ENCODE measurements at places on chromosomes 1 and 21.

GRCh38 chr1:236736761-236737160 lies 50.5 kb downstream of the ACTN2 start:
- DNase-seq, result no peak

DNA sequence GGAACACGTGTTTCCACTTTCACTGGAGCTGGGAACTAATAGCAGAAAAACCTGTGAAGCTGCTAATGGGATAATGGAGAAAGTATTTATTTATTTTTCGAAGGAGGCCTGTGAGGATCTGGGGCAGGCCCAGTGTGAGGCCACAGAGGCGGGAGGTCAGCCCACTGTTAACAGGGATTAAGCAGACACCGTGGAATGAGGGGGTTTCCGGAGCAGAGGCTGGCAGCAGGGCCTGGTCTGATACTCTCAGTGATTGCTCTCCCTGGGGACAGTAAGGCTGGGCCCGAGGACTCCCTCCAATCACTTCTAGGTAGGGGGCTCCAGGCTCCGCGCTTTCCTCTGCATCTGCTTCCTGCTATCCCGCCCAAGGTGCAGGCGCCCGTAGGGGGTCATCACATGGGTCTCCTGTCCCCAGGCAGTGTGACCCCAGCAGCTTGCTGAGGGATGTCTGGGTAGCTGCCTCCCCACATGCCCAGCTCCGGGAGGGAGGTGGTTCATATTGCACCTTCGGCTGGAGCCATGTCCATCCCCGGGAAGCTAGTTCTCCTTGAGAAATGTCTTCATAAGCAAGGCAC lies 28.8 kb upstream of the CDCA8 start:
- no peak for DNase-seq

GRCh38 chr1:178724376-178724727 lies 692 bp upstream of the RALGPS2 start:
- DNase-seq, result no peak

DNA sequence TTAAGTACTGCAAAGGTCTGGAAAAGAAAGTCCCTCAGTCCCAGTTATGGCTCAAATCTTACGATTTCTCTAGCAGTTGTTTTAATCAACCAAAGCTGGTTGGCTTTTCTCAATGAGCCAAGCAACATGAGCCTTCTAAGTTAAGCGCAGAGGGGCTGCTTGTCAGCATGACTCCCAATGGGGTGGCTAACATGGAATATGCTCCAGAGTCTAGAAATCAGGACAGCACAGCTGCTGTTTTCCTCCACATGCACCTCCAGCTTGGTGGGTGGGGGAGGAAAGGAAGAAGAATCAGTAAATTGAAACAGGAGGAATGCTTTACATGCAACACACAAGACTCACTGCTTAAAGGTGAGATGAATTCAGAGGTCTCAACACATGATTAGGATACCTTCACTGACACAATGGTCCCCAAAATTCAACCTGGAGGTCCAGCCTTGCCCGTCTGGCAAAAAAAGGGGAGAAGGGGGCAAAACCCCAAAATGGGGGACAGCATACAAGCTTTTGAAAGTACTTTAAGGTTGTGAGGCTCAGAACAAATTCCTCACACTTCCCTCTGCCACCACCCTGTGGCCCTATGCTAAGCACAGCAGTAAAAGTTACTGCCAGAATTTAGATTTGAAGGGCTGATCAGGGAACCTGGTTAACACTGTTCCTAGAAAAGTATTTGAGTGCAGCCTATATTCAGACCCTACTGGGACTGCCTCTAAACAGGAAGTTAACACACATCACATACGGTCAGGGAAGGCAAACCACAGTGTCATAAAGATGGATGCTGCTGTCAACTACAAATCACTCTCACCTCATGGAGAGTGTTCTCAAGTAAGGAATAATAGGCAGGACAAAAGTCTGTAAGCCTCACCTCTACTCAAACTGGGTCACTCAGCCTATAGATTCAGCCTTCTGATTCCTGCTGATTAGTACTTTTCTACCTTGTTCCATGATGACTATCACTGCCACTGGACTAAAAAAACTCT lies 2.6 kb downstream of the GATAD2B start:
- DNase-seq, result no peak

DNA sequence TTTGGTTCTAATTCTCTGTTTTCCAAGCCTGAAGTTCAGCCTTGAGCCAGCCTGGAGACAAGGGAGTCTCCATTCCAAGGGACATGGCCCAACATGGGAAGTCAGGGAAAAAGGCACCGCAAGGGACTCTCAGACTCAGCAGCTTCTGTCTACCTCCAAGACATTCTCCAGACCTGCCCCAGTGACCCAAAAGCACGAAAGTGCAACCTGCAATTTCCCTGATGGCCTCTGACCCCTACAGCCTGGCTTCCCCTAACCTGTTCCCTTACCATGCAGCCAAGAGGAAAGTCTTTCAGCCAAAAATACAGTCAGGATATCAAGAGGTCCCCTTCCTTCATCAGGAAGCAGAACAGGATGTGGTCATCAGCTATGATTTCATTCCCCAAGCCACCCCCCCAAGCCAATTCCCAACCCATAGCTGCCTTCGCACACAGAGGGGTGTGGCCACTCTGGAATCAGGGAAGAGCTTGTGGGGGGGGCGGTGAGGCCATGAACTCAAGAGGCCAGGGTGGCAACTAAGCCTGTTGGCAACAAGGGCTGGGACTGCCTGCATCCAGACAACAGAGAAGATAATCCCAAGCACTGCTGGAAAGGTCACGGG lies 59.2 kb downstream of the TIAM1 start:
- no peak for DNase-seq

- DNase-seq, result no peak
Measured at GRCh38 chr1:3743421-3743820, 8.8 kb upstream of the CCDC27 start.

GRCh38 chr21:41871293-41872030 lies 7.7 kb downstream of the PRDM15 start:
- no peak for DNase-seq

GRCh38 chr1:41583658-41584547 lies 99.4 kb upstream of the EDN2 start:
- no peak for DNase-seq

- no peak for DNase-seq
Measured at GRCh38 chr21:34730194-34730593, 61.4 kb downstream of the CLIC6 start.

- peak; percentile 50 for DNase-seq
Measured at GRCh38 chr1:46223472-46223943, 20.4 kb downstream of the LURAP1 start.

DNA sequence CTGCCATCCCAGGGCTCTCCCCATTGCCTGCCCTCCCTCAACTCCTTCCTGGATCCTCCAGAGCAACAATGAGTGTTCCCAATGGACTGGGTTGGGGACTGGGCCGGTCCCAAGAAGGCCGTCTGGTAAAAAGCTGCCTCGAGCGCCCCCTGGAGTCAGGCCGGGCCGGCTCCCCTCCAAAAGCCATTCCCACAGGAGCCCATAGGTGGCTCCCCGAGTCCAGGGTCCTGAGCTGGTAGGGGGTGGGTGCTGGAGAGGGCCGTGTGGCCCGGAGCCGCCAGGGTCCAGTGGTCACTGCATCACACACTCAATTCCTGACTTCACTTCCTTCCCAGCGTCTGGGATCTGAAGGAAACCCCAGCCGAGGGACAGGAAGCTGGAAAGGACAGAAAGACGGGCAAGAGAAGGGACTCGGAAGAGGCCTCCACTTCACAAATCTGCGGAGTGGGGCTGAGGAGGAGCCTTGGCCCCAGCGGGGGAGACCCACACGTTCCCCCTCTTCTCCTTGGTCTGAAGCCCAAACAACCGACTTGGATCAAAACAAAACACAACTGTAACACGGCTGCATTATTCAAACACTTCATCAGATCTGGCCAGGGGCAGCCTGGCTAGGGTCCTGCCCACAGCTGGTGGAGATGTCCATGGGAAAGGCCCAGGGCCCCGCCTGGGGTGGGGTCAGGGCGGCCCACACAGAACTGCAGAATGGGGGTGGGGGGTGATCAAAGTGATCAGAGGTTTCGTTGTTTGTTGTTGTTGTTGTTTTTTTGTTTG lies 10.9 kb upstream of the ALDH4A1 start:
- DNase-seq, result peak; percentile 68

- peak; percentile 56 for DNase-seq
Measured at GRCh38 chr1:12472798-12473551, 145.0 kb downstream of the DHRS3 start.

GRCh38 chr1:82108843-82109242 lies 308.1 kb downstream of the ADGRL2 start:
- DNase-seq, result no peak

- no peak for DNase-seq
Measured at GRCh38 chr1:58979086-58979485, 195.2 kb upstream of the JUN start.

GRCh38 chr1:61636376-61636775 lies 88.6 kb downstream of the TM2D1 start:
- no peak for DNase-seq

DNA sequence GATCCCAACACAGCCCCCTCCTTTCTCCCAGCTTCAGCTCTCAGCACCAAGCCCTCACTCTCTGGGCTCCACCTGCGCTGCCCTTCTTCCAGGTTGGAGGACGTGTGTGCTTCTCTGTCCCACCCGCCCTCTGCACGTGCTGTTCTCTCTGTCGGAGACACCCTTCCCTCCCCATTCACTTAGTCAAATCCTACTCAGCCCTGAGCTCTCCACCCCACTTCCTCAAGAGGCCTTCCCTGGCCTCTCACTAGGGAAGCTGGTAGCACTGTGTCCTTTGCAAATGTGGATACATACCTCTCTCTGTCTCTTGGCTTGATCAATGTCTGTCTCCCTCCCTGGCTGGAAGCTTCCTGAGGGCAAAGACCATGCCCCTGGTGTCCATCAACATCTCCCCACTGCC lies 43.0 kb downstream of the TNFRSF8 start:
- DNase-seq, result no peak

DNA sequence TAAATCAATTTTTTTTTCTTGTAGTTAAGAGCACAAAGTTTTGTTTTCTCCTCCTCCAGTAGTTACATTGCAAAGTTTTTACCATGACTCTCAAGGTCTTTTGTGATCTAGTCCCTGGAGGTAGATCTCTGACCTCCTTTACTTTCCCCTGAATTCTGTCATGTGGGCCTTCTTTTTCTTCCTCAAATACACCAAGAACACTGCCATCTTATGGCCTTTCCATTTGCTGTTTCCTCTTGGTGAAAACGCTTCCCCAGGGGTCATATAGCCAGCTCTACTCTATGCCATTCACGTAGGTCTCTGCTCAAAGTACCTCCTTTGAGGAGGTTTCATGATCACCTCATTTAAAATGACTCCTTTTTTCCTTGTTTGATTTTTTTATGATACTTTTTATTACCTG lies 2.7 kb downstream of the DDX20 start:
- DNase-seq, result no peak

- DNase-seq, result no peak
Measured at GRCh38 chr1:86757272-86757984, 53.1 kb downstream of the SH3GLB1 start.

GRCh38 chr21:26777166-26777565 lies 68.0 kb downstream of the ADAMTS1 start:
- no peak for DNase-seq

- DNase-seq, result no peak
Measured at GRCh38 chr1:42745851-42746250, 5.8 kb upstream of the CLDN19 start.

Measured in activated gamma-delta T cell treated with Interleukin-2 at 50 U/mL for 16 hours (primary cell).